Right atrium auricular region (tissue), 2 donors: ENCODE measurements at places on chromosomes 13 and 19. TPM values are rescaled to one million over a fixed set of nuclear protein-coding genes. Genes with fewer than 3 reads are reported as not detected.

GRCh38 chr13:20231839-20232555 is at the start of gene GJB6:
TSS of gene GJB6 (minus strand) at chr13:20232319. CDS start at chr13:20223480, 8,839 bp downstream.
- no peak for DNase-seq

GRCh38 chr19:49148784-49149651 is 6.2 kb downstream of the HRC start:
- DNase-seq, result peak; percentile 98

- DNase-seq, result no peak
Measured at GRCh38 chr19:33446330-33447293, 73.1 kb downstream of the CEBPG start.

DNA sequence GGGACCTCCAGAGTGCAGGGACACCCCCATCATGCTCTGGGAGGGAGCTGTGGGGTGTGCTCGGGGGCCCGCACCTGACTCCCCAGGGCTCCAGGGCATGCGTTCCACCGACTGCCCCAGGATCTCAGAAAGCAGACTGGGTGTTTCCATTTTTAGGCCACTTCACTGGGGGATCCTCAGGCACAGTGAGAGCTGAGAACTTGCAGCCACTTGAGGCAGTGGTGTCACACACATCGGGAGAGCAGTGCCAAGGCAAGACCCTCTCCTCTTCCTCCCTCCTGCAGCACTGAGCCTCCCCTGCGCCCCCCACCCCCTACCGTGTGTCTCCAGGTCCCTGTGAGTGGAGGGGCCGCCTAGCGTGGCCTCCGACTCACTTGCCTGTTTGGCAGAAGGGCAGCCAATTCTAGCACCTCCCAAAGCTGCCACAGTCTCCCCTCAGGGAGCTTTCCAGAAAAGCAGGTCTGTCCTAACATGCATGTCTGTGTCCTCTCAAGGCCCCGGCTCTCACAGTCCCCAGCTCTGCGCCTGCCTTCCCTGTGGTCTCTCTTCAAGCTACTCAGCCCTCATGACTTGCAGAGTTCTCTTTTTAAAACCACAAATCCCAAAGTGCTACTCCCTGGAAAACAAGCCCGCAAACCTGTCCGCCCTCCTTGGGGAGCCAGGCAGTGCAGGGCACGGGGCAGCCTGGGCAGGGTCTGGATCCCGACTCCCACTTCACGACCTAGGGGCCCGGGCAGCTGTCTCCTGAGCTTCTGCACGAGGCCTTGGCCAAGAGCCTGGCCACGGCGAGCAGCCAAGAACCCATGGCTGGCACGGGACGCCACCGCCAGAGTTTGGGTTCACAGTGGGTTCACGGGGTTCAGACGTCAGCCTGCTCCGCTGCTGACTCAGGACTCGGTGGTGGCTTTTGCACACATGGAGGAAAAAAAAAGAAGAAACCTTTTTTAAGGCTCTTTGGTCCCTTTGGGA is 94.1 kb downstream of the STK24 start:
- peak; percentile 75 for DNase-seq

The ATP4B gene
- total RNA-seq, result not detected

DNA sequence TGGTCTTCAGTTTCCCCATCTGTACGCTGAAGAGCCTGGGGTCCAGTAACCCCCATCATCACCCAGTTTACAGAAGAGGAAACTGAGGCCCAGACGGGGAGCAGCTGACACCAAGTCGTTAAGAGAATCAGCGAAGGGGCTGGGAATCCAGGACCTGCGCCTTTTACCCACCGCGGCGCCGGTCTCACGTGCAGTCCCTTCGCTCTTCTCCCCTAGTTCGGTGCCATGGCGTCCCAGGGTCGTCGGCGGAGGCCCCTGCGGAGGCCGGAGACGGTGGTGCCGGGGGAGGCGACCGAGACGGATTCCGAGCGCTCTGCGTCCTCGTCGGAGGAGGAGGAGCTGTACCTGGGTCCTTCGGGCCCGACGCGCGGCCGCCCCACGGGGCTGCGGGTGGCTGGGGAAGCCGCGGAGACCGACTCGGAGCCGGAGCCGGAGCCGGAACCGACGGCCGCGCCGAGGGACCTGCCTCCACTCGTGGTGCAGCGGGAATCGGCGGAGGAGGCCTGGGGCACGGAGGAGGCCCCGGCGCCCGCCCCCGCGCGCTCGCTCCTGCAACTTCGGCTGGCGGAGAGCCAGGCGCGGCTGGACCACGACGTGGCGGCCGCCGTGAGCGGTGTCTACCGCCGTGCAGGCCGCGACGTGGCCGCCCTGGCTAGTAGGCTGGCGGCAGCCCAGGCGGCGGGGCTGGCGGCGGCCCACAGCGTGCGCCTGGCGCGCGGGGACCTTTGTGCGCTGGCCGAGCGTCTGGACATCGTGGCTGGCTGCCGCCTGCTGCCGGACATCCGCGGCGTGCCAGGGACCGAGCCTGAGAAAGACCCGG is 698 bp downstream of the BLOC1S3 start:
- DNase-seq, result no peak

- no peak for DNase-seq
Measured at GRCh38 chr19:2883686-2884439, 16.7 kb downstream of the ZNF556 start.

The TNFRSF19 gene
- total RNA-seq, result 38.5 TPM

DNA sequence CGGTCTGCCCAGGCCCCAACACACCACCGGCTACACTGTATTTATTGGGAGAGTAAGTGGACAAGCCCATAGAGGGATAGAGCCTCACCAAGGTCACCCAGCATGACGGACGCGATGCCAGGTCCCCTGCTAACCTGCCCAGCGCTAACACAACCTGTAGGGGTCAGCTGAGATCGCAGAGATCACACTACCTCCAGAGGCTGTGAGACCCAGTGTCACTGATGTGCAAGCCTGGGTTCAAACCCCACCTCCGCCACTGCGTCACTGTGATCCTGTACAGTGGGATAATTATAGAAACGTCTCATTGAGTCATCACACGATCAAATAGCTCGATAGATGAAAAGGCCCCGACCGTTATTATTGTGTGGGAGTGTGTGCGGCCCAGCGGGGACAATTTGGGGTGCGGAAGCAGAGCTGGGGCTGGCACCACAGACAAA is 10.6 kb upstream of the TLE2 start:
- DNase-seq, result no peak

DNA sequence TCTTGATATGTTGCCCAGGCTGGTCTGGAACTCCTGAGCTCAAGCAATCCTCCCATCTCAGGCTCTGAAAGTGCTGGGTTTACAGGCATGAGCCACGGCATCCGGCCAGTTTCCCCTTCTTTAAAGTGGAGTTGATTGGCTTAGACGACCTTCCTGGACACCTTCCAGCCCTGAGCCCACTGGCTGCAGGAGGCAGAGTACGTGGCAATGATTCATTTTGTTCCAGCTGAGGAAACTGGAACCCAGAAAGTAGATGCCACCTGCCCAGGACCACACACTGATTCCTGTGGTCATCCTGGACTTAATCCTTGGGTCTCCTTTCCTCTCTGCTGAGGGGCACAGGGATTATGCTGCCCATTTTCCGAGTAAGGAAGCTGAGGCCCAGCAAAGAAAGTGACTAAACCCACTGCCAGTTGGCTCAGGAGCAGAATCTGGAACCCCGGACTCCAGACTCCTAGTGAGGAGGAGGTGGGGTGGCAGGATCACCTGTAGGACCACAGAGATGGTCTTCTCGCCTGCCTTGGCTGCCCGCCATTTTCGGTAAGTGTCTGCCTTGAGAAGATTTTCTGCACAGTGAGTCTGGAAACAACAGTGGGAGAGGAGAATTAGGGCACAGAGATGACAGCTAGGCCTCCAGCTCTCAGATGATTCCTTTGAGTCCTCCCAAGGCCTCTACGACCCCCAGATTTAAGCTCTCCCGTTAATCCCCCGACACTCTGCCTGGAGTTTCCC is 737 bp downstream of the XRCC1 start:
- DNase-seq, result no peak

DNA sequence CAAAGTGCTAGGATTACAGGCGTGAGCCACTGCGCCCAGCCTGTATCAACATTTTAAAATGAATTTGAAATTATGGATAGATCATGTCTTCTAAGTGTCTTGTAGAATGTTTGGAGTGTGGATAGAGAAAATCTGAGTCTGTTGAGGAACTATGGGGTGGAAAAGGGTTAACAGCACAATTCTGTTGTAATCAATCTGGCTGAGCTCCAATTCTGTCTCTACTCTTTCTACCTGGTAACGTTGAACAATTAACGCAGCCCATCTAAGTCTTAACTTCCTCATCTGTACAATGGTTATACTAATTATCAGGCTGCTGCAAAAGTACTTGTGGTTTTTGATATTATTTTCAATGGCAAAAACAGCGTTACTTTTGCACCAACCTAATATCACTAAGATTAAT is 4.1 kb downstream of the FPR2 start:
- DNase-seq, result no peak

The PROZ gene
- not detected for total RNA-seq

DNA sequence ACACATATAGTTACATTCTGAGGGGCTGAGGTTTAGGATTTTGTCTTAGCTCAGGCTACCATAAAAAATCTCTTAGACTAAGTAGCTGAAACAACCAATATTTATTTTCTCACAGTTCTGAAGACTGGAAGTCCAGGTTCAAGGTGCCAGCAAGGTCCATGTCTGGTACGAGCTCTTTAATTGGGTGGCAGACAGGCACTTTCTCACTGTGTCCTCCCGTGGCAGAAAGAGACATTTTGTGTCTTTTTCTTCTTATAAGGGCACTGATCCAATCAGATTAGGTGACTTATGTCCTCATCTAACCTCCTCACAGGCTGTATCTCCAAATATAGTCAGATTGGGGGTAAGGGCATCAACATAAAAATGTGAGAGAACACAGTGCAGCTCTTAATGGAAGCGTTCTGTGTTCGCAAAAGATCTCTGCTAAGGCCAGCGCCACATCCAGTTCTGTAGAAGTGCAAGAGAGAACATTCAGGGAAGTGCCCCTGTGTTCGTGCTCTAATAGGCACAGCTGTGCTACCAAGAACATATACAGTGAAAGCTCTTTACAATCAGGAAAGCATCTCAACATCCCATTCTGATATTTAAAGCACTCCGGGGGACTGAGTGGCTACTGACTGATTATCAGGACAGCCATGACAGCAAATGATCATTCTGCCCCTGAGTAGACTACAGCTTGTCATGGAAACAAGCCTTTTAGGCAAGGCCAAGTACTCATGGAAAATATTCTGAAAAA is 819.2 kb downstream of the LIG4 start:
- no peak for DNase-seq

- DNase-seq, result no peak
Measured at GRCh38 chr19:39595950-39596349, 6.4 kb upstream of the LGALS13 start.
